ENCODE measurements at places on chromosomes 11 and 22.

GRCh38 chr11:124759266-124760204 lies 2.6 kb downstream of the ESAM start:
- DNase-seq = no peak

GRCh38 chr11:78659326-78660270 lies 84.9 kb upstream of the NARS2 start:
- DNase-seq = no peak

DNA sequence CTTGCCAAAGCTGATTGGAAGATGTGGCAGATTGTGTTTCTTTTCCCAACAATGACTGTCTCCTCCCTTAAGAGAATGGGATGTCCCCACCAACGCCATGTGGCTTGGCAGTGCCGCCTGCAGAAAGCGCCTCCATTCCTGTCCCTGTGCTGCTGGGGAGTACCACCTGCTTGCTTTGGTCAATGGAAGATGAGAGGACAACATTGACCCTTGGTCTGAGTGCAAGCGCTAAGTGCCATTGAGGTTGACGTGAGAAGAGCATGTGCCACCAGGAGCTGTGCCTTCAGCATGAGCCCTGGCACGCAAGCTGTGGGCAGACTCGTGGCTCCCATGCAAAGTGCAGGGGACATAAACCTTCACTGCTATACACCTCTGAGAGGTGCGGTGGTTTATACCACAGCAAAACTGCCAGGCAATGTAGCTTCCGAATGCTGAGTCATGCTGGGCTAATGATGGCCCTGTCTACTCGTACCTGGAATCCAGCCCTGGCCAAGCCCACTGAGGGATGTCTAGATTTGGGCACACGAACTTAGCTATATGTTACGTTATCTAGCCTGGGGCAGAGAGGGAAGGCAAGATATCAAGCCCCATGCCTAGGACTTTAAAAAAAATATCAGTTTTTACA lies 41.9 kb downstream of the MYEOV start:
- DNase-seq = no peak

DNA sequence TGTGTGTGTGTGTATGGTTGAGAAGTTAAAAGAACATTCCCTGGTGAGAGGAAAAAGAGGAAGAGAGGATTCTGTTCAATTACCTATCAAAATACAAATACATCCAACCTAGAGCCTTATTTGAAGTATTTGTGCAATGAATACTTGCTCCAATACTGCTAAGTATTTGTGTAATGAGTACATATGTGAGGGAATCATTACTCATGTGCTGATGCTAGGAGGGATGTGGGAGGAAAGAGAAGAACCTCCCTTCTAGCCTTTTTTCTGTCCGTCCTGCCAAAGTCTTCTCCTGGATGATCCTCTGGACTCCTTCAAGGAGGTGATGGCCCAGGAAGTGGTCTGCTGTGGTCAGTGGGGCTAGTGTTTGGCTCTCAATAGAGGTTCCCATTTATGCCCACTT lies 36.0 kb upstream of the ACCSL start:
- DNase-seq = no peak

- no peak for DNase-seq
Observed at GRCh38 chr22:46114518-46115387, 35.6 kb upstream of the PPARA start.

DNA sequence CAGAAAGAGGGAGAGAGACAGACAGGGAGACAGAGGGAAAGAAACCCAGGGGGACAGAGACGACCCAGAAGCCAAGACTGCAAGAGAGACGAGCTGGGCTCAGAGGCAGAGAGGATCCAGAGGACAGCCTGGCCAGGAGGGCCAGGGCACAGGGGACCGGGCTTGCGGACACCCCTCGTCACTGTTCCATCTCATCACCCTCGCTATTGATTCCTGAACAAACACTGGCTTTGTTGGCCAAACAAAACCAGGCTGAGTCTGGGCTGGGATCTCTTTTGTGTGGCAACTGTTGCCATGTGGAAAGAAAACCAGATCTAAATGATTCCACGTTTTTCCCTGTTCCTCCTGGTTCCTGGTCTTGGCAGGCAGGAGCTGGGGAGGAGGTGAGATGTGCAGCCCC lies 339.4 kb downstream of the MN1 start:
- DNase-seq = no peak

All from CD4-positive, alpha-beta T cell treated with Interleukin-2 at 100 ng/mL for 4 hours (primary cell).